GM12865 (cell line): ENCODE measurements at places on chromosomes 4 and X.

- no peak for DNase-seq
Measured at GRCh38 chr4:125639182-125639621, 324.4 kb downstream of the FAT4 start.

GRCh38 chr4:184744236-184744635 is 10.3 kb upstream of the CENPU start:
- DNase-seq, result no peak

- no peak for DNase-seq
Measured at GRCh38 chr4:10082047-10082446, 34.6 kb downstream of the WDR1 start.

GRCh38 chr4:99759346-99759984 is 57.2 kb upstream of the DAPP1 start:
- DNase-seq, result no peak

DNA sequence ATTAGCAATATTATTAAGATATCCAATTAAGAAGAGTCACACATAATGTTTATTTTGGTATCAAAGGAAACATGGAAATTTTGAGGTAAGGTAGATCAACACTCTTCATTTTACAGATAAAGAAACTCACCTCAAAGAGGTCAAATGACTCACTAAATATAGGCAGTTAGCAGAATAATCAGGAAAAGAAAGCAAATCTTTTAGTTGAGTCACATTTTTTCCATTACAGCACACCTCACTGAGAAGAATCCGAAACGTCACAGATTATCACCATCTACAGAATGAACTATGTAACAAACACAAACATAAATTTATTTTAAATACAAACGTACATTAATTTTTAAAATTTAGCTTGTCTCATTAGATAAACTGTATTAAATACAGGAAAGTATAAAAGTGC is 70.1 kb downstream of the TMEM47 start:
- no peak for DNase-seq

GRCh38 chrX:119758731-119759247 is 401 bp downstream of the SOWAHD start:
- DNase-seq, result peak; percentile 46

- DNase-seq, result no peak
Measured at GRCh38 chrX:153933748-153934147, 1.1 kb downstream of the NAA10 start.

GRCh38 chrX:135112096-135112729 is 8.1 kb downstream of the ETDB start:
- DNase-seq, result peak; percentile 46

DNA sequence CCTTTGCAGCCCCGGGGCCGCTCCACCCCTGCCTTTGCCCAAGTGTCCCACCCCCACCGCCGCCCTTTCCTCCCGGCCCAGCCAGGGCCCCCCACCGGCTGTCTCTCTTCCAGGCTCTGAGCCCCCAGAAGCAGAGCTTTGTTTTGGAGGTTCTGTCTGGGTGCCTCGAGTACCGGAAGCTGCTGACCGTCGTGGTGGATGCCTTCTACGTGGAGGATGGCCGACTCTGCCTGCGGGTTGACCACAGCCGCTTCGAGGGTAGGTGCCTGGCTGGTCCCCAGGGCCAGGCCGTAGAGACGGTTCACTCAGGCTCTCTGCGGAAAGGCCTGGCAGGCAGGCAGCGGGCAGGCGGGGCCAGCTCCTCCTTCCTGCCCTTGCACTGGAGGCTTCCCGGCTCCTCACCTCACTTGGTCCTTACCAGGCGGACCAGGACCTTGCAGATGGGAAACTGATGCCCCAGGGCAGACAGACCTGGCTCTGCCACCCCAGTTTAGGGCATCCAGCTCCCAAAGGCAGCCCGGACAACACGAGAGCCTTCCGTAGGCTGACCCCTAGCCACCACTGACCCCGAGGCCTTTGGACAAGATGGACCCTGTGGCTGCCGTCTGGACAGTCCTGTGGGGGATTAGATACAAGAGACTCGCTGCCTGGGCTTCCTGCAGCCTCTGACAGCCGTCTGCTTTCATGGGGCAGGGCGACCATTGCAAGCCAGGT is 18.2 kb downstream of the CFAP99 start:
- DNase-seq, result no peak

GRCh38 chr4:145681956-145682355 is 2.0 kb downstream of the C4orf51 start:
- no peak for DNase-seq

- no peak for DNase-seq
Measured at GRCh38 chr4:39036172-39036571, 4.0 kb upstream of the TMEM156 start.

GRCh38 chr4:184950926-184951325 is 67.4 kb upstream of the HELT start:
- DNase-seq, result no peak

DNA sequence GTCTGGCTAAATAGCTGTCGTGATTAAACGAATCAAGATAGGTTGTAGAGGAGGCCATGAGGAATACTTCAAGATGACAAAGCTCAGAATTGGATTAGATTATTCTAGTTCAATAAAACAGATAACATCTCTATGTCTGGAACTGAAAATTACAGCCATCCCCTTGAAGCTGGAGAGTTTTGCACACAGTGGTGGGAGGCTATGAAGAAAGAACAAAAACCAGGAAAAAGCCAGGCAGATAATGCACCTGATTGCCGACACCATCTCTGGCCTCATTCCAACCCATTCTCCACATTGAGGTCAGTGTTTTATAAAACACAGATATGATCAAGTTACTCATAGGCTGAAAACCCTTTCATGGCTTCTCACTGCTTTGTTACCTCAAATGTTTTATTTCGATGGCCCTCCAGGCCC is 188.3 kb downstream of the RASL11B start:
- no peak for DNase-seq

DNA sequence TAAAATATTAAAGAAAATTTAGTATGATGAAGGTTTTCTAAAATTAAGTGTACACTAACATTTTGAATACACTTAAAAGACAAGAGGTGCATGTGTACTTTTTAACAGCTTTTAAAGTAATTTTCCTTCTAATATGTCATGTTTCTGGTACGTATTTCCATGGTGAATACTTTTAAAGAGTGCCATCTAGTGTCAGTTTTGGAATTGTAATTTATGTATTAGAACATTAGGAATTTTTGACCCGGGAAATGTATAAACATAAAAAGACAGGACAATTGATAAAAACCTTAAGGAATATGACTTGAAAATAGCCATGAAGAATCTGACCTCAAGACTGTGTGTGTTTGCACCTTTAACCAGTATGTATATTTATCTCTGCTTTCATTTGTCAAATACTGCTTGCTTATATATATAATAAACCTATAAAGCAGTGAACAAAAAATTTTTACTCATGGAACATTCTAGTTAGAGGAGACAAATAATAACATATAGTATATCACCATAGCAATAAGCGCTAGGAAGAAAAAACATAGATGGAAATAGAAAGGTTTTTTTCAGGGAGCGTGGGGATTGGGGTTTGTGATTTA is 7.2 kb downstream of the GSTCD start:
- DNase-seq, result peak; percentile 21

GRCh38 chr4:113659127-113659526 is 102.4 kb downstream of the CAMK2D start:
- no peak for DNase-seq

- DNase-seq, result no peak
Measured at GRCh38 chr4:151658959-151659600, 101.7 kb downstream of the GATB start.

DNA sequence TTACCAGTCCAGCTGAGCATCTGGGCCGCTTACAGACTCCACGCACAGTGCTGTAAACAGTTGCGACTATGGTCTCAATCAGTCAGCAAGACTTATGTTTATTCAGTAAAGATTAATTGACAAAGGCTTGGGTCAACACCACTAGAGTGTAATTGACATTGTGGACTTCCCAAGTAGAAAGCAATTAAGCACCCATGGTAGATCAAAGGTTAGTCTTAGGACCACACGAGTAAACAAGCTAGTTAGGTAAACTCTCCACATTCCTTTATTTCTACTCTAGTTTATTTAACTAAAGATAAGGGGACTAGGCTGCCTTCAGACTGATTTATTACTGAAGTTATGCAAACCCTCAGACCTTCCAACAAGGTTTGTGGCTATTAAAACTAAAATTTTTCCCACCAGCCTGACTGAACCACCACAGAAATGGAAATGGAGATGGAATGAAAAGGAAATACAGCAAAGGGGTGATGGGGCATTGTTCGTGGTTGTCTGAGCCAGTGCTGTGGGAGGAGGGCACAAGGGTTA is 44.2 kb downstream of the MTHFD2L start:
- DNase-seq, result no peak

- DNase-seq, result no peak
Measured at GRCh38 chr4:7132730-7133582, 59.4 kb upstream of the SORCS2 start.

DNA sequence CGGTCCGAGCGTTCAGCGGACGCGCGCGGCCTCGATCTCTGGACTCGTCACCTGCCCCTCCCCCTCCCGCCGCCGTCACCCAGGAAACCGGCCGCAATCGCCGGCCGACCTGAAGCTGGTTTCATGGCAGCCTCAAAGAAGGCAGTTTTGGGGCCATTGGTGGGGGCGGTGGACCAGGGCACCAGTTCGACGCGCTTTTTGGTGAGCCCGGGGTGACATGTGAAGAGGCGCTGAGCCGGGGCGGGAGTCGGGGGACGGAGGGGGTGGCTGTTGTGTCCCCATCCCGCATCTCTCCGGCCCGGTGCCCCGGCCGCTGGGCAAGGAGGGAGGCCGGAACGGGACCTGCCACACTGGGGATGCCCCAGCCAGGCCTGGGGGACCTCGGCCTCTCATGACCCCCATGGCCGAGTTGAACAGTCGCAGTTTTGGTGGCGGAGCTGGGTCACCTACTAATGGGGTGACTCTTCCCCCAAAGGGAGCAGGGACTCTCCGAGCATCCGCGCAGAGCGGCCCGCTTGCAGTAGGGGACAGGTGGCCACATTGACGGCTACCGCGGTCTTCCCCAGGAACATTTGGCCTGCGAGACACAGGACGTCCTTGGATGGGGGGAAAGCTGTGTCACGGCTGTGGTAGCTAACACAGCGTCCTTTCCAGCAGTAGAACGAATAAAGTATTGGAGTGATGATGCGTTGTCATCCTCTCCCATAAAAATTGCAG is at the start of gene GK:
TSS of gene GK (plus strand) at position 9 of the 717 bp plus-strand sequence. CDS start at position 124, 115 bp downstream.
- DNase-seq, result peak; percentile 47

DNA sequence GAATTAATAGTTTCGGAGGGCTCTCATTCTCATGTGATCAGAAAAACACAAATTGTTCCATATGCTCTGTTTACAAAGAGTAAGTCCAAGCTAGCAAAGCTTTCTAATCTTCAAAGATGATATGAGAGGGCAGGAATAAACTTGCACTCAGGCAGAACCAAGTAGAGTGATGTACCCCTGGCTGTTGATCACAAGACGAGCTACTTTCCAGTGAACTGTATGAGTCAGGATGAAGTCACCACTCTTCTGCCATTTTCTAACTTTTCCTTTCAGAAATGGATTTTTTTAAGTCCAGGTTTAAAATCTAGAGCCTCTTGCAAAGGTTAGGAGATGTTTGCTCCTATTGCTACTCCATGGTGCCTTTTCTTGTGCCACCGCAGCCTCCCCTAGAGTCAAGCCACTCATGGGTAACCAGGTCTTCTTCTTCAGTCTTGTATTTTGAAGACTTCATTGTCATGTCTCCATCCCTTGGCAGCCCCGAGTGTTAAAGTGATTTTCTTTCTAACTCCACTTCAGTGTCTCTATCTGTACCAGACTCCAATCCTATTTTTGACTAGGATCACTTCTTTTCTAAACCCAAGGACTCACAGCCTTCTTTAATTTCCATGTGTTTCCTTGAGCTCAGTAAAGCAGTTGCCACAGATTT is 171.9 kb upstream of the GALNT7 start:
- no peak for DNase-seq

- DNase-seq, result no peak
Measured at GRCh38 chr4:20106921-20107320, 144.8 kb upstream of the SLIT2 start.

DNA sequence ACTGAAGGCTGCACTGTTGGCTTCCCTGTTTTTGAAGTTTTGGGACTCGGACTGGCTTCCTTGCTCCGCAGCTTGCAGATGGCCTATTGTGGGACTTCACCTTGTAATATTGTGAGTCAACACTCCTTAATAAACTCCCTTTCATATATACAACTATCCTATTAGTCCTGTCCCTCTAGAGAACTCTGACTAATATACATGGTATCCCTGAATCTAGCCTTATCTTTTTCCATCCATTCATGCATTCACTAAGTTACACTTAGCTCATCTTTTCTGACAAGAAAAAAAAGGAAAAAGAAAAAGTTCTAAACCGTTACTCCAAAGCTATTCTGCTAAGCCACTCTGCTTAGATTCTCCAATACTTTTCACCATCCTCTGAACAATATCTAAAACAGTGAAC is 1260.2 kb upstream of the PCDH7 start:
- DNase-seq, result no peak

GRCh38 chr4:88955580-88956380 is 101.2 kb downstream of the FAM13A start:
- DNase-seq, result no peak

DNA sequence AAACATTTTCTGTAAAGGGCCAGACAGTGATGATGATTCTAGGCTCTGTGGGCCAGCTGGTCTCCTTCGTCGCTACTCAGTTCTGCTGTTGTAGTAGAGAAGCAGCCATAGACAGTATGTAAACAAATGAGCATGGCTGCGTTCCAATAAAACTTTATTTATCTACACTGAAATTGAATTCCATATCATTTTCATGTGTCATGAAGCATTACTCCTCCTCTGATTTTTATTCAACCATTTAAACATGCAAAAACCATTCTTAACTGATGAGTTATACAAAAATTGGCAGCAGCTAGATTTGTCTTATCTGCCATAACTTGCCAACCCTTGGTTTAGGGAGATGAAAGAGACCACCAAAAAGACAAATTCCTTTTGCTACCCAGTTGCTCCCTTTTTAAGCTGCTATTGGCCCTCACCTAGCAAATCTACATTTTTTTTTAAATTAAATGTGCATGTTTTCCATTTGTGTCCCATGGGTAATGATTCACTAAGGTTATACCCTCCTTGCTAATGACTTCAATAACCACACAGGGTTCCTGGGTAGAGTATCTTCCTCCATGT is 309.9 kb downstream of the DHX15 start:
- DNase-seq, result no peak

DNA sequence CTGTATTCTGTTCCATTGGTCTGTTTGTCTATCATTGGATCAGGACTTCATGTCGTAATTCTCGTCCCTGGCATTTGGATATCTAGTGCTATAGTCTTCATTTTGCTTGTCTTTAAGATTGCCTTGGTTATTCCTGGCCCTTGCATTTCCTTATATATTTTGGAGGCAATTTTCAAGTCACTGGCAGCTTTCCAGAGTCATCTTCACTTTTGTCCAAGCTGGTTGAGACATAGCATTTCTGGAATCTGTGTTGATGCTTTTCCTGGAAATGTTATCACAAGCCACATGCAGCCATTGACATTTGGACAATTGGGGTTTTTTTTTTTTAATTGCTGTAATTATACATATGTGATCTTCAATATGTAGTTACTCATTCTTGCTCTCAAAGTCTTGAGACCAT is 45.2 kb upstream of the HGFAC start:
- DNase-seq, result no peak

- DNase-seq, result no peak
Measured at GRCh38 chr4:113311047-113311446, 261.6 kb downstream of the ANK2 start.
